ENCODE measurements at places on chromosomes 1 and 21.

DNA sequence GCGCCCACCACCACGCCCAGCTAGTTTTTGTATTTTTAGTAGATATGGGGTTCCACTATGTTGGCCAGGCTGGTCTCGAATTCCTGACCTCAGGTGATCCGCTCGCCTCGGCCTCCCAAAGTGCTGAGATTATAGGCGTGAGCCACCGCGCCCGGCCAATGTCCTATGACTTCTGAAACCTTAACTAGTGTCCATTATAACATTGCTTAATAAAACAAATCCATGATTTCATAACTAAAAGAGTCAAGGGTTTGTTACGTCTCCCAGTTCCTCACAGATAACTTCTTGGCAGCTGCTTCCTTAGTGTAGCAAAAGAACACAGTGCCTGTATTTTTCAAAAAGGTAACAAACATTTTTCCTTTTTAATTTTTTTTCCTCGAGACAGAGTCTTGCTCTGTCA is 53.6 kb downstream of the FBXO42 start:
- no peak for DNase-seq

DNA sequence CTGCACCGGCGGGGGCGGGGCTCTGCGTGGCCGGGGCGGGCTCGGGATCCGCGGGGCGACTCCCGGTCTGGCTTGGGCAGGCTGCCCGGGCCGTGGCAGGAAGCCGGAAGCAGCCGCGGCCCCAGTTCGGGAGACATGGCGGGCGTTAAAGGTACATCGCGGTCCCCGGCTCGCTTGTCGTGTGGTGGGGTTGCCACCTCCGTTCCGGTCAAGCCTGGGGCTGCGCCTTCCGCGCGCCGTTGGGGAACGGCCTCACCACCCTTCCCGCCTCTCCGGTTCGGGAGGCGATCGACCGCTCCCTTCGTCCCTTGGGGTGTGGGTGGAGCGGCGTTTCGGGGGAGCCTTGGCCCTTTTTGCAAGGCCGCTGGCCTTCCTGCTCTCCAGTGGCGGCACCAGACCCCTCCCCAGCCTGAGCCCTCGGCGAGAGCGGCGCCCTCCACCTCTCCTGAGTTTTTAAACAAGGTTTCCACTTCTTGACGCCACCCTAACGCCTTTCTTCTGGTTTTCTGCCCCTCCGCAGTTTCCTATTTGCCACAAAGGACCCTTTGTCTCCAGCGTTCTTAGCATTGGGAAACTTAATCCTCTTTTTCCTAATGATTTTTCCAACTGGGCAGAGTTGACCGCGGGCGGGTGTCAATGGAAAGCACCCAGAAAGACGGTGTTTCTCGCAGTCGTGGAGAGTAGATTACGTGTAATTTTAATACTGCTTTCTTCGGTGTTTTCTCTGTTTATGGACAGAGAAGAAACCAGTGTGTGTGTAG is at the start of the genes LEPR and LEPROT:
TSS of gene LEPR (plus strand) at position 79 of the 761 bp plus-strand sequence. CDS start 144,898 bp downstream, outside the sequence.
TSS of gene LEPROT (plus strand) at position 79 of the 761 bp plus-strand sequence. CDS start at position 136, 57 bp downstream.
- DNase-seq = no peak

- no peak for DNase-seq
Observed at GRCh38 chr1:108801101-108801500, 54.6 kb downstream of the STXBP3 start.

GRCh38 chr1:39922251-39922688 is 20.6 kb upstream of the MYCL start:
- no peak for DNase-seq

DNA sequence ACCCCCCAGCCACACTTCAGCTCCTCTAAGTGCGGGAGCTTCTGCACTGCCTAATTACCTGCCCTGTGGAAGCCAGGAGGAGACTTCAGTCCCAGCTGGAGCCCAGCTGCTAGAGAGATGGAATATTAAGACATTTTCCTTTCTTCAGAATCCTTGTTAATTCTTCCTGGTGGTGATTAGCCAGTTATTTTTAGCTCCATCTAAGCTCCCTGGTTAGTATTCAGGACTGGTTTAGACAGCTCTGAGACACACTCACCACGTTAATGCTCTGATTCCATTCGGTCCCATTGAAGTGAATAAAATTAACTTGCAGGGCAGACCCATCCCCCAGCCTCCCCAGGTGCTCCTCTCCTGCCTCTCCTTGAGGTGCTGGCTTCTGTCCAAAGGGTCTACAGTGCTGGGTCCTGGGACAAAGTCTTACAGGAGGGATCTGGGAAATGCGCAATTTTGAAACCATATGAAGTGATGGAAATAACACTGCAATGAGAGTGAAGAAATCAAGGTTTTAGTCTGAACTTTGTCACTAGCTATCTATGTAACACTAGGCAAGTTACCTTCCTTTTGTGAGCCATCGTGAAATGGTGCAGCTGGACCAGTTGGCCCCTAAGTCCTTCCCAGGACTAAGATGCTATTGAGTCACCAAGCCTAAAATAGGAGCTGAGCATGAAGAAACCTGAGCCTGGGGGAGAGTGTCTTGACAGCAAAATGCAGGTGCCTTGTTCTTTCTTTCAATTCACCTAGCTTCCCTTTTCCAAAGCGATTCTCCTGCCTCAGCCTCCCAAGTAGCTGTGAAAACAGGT is 117.4 kb upstream of the ATP1A1 start:
- DNase-seq = no peak

GRCh38 chr1:16440131-16440469 is 424 bp upstream of the NECAP2 start:
- DNase-seq = no peak

DNA sequence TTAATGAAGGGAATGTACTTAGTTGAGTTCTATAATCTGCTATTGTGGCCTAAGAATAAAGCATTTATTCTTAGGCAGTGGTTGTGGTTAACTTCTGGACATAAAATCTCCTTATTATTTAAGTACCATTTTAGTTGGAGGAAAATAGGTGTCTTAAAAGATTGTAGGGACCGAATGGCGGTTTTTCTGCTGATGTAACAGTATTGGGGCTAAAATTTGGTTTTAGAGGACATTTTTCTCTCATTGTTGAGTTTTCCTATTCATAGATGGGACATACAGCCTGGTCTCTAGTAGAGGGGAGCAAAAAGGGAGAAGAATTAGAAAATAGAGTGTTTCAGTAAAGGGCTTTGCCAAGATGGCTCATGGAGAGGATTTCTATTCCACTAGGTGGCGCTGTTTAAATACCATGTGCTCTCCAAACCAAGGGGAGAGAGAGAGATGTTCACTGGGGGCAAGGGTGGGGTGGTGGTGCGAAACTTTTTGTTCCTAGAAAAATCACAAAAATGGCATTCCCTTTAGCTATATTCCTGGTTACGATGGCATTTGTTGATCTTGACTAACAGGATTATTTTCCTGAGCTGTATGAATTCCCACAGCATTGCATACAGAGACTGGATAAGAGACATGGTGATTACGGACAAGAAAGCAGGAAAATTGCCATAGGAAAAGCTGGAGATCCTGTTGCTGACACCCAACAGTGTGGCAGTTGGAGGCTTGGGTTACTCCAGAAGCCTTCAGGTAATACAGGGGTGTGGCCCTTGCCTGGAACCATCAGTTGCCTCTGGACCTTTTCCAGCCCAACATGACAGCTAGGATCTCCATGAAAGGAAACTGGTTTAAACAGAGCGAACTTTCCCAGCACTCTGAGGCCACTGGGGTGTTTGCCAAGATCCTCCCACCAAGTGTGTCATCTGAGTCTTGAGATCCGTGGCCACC is 18.2 kb upstream of the FCGR2A start:
- no peak for DNase-seq

DNA sequence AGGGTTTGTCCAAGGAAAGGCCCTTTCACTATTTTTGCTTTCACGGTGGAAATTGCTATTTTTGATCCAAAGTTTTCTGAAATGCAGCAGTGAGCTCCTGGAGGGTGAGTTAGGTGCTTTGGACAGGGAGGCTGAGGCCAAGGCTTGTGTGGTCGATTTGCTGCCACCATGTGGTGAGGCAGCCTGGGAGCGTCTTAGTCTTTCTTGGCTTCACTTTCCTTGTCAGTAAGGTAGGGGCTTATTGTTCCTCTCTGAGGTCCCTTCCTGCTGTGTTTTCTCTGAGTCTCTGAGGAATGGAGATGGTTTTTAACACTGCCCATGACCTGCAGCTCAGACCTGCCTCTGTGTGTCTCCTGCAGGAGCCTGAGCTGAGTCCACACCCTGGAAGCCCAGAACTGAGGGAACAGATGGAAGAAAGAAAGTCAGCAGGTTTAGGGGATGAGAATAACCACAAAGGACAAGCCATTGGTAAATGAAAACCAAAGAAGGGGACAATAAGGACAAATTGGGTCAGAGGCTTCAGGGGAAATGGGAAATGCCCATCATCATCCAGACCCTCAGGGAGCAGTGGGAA is 20.1 kb upstream of the S100A10 start:
- DNase-seq = no peak

- no peak for DNase-seq
Observed at GRCh38 chr1:15308621-15309027, 61.6 kb downstream of the FHAD1 start.

DNA sequence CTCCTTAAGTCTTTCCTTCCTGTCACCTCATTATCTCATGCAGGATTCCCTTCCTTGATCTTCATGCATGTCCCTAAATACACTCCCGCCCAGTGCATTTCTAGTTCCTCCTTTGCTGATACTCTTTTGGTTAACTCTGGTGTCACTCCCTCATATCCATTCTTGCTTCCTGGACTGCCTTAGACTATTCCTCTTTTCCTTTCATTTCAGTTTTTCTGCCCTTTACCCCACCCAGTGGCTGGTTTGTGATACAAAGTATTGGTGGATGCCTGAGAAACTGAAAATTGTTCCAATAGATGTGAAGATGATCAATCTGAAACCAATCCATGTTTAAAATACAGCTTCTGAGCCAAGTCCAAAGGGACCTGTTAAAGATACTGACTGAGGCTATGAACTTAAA is 553.8 kb upstream of the CAMK1G start:
- DNase-seq = no peak

- no peak for DNase-seq
Observed at GRCh38 chr1:119956306-119956705, 60.0 kb upstream of the ADAM30 start.

DNA sequence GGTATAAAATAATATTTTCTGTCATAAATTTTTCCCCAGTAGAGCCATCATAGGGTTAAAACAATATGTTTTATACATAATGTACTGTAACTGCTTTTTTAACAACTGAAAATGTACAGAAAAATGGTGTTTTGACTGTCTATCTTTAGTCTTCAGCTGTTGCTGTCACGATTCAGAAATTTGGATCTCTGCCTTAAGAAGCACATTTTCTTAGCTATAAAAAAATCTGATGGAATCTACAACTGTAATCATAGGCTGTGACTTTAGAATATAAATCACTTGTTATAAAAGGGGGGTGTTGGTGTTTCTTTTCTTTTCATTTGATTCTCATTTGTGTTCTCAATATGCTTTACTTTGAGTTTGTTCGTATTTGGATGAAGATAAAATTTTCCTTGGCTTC is 187.5 kb downstream of the PDE4B start:
- DNase-seq = no peak

DNA sequence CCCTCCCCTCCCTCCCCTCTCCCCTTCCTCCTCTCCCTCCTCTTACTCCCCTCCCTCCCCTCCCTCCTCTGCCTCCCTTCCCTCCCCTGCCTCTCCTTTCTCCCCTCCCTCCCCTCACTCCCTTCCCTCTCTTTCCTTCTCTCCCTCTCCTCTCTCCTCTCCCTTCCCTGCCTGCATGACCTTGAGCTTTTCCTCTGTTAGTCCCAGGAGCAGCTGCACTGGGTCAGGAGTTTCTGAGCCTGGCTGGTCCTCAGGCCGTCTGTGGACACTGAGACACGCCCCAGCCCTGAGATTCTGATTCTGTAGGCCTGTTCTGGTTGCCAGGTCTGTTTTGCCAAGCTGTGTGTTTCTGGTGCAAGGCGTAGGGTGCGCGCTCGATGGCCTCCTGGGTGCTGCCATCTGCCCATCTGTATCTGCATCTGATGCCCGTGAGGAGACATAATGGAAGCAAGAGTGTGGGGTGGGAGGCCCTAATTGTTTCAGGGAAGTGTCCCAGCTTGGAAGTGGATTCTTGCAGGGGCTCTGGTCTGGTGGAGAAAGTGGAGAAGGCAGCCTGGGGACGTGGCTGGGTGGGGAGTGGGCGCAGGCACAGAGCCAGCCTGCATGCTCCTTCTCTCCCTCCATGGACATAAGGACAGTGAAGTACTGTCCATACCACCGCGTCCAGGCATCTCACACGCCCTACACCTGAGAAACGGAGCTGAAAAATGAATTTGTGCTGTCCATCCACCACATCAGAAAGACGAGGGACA is 97.2 kb downstream of the WDR4 start:
- DNase-seq = no peak

DNA sequence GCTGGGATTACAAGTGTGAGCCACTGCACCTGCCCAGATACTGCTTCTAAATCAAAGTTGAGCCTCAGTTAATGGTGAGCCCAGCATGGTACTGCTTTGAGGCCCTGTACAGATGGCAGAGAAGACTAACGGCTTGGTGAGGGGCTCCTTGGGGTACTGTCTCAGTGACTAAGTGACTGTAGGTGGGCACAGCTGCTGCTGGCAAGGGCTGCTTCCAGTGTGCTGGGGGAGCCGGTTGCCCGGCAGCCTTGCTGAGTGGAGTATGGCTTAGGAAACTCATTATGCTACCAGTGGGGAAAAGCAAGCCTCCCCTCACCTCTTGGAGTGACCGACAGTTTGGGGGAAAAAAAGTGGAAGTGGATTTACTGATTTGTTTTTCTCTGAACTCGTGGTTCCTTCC is 23.6 kb upstream of the ARHGEF10L start:
- no peak for DNase-seq

GRCh38 chr1:55181666-55182065 is 33.5 kb downstream of the USP24 start:
- no peak for DNase-seq

GRCh38 chr21:32089766-32090165 is 189.1 kb downstream of the MIS18A start:
- no peak for DNase-seq

GRCh38 chr1:159205225-159205624 is 550 bp downstream of the ACKR1 start:
- no peak for DNase-seq
